Activated gamma-delta T cell treated with anti-CD3 and anti-CD28 coated beads, Interleukin-2, amount 50 U/mL, for 16 hours (primary cell): ENCODE measurements at places on chromosomes 4 and X.

DNA sequence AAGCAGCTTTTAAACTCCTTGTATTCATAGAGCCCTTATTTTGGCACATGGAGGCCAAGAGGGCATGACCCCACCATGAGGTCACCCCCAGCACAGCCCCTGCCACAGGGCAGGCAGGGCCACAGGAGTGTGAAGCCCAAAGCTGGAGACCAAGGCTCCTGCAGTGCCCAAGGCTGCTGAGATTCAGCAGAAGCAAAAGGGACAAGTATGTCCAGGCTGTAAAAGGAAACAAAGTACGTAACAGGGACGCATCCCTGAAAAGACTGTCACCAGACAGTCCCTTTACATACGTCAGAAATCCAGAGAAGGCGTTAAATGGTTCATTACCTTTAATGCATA lies 18.9 kb downstream of the GAK start:
- DNase-seq = no peak

DNA sequence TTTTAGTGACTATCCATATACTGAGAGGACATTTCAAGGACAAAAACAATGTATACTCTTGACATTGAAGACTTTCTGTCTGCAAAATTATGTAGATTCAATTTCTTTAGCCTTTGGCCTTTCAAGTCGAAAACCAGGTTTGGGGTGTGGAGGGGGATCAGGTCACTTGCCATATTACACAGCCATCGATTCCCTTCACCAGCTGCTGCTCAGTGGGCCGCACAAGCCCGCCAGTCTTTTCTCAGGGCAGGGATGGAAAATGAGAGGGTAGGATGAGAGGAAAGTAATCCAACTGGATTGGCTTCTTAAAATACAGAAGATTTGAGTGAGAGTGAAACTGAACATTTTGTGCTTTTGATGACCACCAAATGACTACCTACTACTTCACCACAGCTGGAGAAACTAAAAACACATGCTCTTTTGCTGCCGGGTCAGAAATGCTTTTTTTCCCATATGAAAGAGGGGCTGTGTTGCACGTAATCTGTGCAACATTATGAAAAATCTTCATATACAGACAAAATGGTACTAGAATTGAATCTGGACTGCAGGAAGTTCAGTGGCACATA lies 51.4 kb downstream of the FHL1 start:
- DNase-seq = no peak

- DNase-seq = no peak
Observed at GRCh38 chrX:31098079-31098478, 26.2 kb upstream of the FTHL17 start.

GRCh38 chr4:498328-498904 lies 540 bp downstream of the ZNF721 start:
- DNase-seq = no peak

GRCh38 chrX:153722704-153723350 lies 1.4 kb downstream of the BCAP31 start:
- no peak for DNase-seq

DNA sequence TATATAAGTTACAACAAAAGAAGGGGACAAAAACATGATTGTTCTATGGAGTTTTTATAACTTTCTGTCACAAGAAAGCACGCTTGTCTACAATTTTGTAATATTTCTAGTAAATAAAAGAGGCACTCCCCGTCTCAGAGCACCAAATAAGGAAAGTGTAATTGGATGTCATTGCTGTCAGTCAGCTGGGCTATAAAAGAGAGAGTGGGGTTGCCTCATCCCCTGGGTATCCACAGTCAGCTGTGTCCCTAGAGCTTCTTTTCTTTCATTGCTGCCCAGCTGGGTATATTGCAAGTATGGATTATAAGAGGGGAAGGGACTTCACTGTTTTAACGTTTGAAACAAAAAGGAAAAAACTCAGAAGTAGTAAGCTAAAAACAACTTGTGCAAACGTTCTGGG lies 61.3 kb downstream of the NPNT start:
- DNase-seq = no peak

GRCh38 chr4:153643406-153644383 lies 40.4 kb upstream of the TLR2 start:
- no peak for DNase-seq

DNA sequence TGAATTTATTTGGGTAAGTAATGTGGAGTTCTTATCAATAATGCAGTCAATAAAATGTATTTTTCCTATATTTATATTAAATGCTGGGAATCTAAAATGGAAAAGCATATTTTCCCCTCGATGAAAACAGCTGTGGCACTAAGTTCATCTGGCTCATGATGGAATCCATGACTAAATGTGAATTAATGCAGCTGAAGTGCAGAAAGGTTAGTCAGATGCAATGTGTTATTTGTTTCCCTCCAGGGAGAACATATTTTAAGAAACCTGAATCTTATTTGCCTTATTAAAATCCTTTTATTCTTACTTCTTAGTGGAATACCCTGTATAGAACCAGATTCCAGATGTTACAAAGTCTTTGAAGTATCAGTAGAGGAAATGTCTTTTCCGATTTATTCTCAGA lies 247.9 kb downstream of the ARHGAP24 start:
- DNase-seq = no peak

GRCh38 chr4:142334931-142335330 lies 511.2 kb downstream of the INPP4B start:
- DNase-seq = no peak
